ENCODE measurements at places on chromosomes 7 and 10. TPM values are rescaled to one million over a fixed set of nuclear protein-coding genes. Genes with fewer than 3 reads are reported as not detected.

DNA sequence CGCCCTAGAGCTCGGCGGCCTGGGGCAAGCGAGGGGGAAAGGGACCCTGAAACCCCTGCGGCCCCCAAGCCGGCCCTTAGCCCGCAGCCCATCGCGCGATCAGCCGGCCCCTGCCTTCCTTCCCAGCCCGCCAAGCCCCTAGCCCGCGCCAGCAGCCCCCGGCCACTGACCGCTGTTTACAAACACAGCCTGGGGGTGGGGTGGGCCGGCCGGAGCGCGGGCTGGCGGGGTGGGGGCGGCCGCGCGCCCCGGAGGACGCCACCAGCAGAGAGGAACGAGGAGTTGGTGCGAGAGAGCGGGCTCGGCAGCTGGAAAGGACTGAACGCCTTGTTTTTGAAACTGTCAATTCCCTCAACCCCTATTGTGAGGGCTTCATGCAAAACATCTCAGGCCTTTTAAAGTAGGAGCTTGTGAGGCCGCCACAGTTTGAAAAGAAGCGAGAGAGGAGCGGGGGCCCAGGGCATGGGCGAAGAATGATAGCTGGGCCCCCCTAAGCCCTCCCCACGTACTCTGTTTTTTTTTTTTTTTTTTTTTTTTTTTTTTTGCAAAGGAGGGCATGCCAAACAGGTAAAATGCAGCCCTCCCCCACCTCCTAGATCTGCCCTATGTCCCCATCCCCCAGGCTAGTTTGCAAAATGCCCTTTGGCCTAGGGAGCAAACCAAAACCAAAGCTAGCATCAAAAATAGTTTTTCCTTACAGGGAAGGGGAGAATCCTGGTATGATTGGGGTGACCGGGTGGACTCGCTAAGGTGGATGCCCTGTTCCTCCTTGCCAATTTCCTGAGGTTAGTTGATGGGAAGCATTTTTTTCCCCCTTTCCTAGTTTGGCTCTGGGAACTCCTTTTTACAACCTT lies 15.0 kb downstream of the SKIDA1 start:
- no peak for DNase-seq

Gene BAIAP2L1
- total RNA-seq: 29.3 TPM

GRCh38 chr10:662223-662605 lies 27.3 kb downstream of the DIP2C start:
- no peak for DNase-seq

DNA sequence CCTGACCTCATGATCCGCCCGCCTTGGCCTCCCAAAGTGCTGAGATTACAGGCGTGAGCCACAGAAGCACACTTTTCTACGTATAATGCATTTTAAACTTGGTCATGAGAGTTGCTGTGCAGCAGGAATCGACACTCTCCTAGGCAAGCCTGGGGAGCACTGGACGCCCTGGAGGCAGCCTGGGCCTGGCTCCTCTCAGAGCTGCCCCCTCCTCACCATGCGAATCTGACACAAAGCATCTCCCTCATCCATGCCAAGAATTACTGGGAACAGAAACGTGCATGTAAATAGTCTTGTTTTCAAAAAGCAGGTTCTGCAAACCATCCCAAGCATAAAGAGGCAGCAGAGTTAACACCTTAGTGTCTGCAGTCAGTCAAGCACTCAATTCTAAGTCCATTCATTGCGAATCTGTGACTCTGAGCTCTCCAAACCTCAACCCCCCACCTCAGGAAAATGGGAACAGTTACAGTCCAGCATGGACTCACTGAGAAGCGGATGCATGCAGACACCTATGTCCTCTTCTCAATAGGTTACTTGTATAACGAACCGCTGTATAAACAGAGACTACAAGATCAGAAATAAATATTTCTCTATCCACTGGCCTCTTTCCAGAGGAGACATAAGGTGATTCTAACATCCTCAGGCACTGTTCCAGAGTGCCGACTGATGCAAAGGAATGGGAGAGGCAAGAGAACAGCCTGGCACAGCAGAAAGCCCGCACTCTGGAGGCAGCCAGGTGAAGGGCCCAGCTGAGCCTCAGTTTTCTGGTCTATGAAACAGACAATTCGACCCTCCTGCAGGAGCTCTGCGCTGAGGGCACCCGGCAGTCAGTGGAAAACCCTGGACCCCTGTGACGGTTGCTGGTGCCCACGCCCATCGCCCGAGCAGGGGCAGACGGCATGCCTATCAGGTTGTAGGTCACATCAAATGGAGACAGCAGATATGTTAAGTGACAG lies 68.9 kb downstream of the MAD1L1 start:
- DNase-seq: no peak

Measured in esophagus squamous epithelium (tissue), 5 donors.